T-helper 1 cell (primary cell): ENCODE measurements at places on chromosomes 12 and 14.
A peak's percentile ranks its signal among the peaks of the same experiment; 100 is the strongest.

- no peak for DNase-seq
Measured at GRCh38 chr12:28872654-28873268, 276.3 kb upstream of the FAR2 start.

DNA sequence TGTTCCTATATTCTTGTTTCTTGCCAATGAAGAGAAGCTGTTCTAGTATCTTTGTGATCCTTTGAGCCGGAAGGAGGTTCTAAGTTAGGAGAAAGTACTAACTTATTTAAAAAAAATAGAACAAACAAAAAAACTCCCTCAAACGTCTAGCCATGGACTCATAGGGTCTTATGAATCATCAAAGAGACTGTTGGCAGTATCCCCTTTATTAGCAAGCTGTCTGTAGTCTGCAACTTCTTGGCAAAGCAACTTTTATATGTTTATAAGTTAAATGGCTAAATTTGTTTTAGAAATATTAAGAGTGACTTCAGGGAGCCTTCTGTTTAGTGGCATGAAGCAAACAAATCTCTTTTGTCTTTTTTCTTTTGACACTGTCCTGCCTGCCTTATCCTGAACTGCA lies 291.9 kb downstream of the FUT8 start:
- DNase-seq = no peak

- DNase-seq = no peak
Measured at GRCh38 chr12:132359551-132359950, 30.2 kb upstream of the GALNT9 start.

- peak; percentile 76 for DNase-seq
Measured at GRCh38 chr12:14961466-14962152, at the start of gene ARHGDIB. TSS of gene ARHGDIB (minus strand) at chr12:14961601. CDS start at chr12:14950712, 10,889 bp downstream.

GRCh38 chr12:89770391-89770790 lies 61.8 kb upstream of the ATP2B1 start:
- no peak for DNase-seq

GRCh38 chr14:102047808-102048540 lies 38.9 kb downstream of the HSP90AA1 start:
- DNase-seq = no peak

DNA sequence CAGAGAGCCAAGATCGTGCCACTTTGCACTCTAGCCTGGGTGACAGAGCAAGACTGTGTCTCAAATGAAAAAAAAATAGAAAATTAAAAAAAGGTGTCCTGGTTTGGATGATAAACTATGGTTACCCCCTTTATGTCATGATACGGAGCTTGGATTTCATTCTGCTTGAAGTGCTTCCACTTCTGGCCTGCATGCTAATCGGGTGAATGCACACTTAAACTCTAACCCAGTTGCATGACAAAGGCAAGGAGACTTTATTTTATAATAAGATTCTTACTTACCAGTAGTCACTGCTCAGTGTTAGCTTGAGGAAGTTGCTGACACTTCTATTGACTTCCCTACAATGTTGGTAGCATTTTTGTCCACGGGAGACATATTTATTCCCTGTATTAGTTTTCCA lies 24.3 kb downstream of the CFAP54 start:
- no peak for DNase-seq

GRCh38 chr14:100673085-100673806 lies 53.4 kb upstream of the DLK1 start:
- no peak for DNase-seq

DNA sequence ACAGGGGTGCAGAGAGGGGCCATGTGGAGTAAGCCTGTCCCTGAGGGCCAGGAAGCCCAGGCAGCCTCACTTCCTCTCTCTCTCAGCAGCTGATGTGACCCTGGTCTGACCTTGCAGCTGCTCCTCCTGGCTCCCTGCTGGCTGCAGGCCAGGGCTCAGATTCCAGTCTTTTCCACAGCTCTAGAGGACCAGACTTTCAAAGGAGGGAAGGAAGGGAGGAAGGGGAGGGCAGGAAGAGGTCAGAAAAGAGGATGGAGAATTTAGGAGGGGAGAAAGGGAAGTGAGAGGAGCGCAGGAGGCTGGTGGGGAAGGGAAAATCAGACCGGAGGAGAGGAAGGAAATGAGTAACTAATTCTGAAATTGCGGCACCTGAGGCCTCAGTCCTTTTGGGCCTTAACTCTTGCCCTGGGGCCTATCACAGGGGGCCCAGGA lies 40.9 kb upstream of the VASH1 start:
- DNase-seq = no peak

DNA sequence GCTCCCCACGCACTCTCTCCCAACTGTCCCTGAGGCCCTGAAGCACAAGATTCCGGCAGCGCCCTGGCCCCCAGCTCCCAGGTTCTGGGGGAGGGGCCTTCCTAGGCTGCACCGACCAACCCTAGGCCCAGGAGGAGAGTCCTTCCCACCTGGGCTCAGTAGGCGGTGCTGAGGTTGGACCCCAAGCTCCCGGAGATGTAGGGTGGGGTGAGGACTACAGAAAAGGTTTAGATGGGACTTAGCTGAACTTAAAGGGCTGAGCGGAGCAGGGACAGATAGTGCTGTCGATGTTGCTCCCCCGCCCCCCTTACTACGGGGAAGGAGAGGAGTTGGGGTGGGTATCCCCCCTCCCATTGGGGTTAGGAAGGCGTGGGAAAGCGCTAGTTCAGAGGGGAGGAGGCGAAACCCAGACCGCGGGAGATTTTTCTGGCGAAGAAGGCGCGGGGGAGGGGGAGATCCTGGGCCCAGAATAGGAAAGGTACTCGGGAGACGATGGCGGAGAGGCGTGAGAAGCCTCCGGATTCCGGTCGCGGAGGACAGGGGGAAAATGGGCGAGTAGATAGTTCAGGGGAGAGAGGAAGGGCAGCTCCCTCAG lies 4.2 kb upstream of the BAZ2A start:
- DNase-seq = no peak

GRCh38 chr14:31286456-31287293 lies 79.1 kb upstream of the HECTD1 start:
- DNase-seq = no peak

DNA sequence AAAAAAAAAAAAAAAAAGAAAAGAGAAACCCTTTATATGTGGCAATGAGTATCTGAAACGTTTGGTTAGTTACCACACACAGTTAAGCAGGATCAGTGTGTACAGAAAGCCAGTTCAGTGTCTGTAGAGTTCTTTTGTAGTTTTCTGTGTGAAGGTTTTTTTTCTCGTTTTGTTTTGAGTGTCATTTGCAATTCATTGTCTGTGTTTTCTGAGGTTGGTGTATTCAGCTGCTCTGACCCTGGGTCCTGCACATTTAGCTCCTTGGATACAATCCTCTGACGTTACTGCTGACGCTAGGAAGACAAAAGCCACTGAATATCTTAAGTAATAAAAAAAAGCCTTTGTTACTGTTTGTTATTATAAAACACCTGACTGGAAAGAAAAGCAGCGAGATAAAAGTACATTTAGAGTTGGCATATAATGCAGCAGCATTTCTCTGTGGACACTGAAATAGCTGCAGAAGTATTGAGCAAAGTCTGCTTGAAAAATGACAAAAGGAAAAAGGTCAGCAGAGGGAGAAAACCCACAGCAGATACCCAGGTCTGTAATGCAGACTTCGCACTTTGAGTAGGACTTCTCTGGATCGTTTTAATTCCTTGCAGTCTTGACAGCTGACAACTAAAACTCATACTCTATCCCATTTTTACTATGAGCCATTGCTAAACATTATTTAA lies 89.0 kb downstream of the POLR3B start:
- DNase-seq = no peak

DNA sequence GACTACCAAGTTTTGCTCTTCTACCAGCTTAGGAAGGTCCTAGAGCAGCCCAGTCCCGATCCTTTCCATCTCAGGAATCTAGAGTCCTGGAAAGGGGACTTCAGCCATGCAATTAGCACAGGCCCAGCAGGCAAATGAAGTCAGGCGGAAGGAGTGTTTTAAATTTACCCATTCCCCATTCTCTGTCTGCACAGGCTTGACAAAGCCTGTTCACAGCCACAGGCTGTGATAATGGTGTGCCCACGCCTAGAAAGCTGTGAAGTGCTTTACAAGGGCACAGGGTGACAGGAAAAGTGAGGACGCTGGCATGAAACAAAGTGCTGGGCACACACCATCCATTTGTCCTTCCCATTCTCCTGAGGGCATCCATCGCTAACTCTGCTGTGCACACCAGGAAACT lies 79.0 kb downstream of the PITPNM2 start:
- no peak for DNase-seq

GRCh38 chr14:103067231-103067954 lies 10.0 kb upstream of the CDC42BPB start:
- no peak for DNase-seq

DNA sequence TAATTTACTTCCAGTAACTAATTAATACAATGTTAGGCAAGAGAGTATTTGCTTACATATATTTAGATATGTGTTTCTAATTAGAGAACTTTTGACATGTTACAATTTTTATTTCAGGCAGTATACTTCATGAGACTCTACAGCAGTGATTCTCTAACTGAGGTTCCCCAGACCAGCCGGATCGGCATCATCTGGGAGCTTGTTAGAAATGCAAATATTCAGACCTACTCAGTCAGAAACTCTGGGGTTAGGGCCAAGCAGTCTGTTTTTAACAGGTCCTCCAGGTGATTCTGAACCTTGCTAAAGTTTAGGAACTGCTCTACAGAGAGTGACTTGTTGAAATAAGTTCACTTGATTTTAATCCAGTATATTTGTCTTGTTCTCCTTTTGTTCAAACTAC lies 46.5 kb downstream of the ARID2 start:
- DNase-seq = no peak

DNA sequence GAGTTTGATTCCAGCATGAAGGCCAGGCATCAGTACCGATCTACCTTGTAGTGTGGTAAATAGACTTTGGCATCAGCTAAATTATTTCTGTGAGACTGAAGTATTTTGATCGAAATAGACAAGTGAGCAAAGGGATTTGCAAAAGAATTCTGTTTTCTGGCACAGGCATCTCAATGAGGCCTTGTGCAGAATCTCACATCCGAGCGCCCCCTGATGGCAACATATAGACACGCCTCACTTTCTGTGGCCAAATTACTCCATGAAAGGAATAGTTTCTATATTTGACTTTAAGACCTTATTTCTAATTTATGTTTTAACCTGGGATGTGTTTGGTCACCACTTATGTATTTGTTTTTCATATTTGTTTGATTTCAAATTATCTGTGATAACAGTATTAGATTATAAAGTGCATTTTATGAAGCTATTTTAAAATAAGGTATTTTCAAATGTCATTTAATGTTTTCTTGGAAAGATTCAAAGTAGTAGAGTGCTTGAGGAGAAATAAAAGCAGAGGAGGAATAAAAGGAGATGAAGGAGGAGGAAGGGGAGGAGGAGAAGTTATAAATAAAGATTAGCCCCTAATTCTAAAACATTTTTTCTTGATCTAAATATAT lies 731.9 kb downstream of the NRXN3 start:
- DNase-seq = peak; percentile 5

GRCh38 chr14:53621433-53621832 lies 335.2 kb downstream of the BMP4 start:
- DNase-seq = no peak

- DNase-seq = no peak
Measured at GRCh38 chr12:129393357-129393937, 510.4 kb downstream of the TMEM132D start.

DNA sequence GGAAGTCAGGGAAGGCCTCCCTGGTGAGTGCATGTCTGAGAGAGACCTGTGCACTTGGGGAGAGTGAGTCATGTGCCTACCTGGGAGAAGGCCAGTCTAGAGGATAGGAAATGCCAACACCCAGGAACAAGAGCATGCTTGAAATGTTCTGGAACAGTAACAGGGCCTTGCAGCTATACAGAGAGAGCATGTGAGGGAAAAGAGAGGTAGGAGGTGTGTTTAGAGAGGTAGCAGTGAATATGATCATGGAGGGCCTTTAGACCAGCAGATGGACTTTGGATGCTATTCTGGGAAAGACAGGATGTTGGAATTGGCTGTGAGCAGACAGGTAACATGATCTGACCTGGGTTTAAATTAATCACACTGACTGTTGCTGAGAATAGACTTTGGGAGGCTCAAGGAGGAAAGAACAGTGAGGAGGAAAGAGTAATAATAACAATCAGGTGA lies 1143.6 kb downstream of the FLRT2 start:
- no peak for DNase-seq

DNA sequence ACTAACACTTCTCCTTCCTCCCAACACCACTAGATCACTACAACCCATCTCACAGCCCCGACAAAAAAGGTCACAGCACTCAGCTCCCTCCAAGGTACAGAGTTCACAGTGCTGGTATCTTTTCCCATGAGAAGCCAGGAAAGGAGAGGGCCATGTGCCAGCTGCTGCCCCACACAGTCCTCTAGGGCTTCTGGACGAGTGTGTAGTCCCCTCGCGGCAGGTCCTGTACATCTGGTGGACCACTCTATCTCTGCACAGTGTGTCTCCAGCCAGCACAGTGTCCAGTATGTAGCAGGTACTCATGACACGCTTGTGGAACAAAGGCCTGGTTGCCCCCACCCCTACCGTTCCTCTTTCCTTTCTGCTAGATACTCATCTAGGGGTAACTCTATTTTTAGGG lies 134.4 kb upstream of the FOXN3 start:
- DNase-seq = no peak

GRCh38 chr12:128817111-128818015 lies 6.4 kb downstream of the SLC15A4 start:
- DNase-seq = no peak

- no peak for DNase-seq
Measured at GRCh38 chr12:20376984-20377383, 8.6 kb downstream of the PDE3A start.

GRCh38 chr14:30223385-30223785 lies 295.7 kb upstream of the PRKD1 start:
- DNase-seq = no peak

- DNase-seq = no peak
Measured at GRCh38 chr12:102033991-102034745, 27.6 kb downstream of the WASHC3 start.
